Thyroid gland (tissue), 4 donors: ENCODE measurements at places on chromosomes 3 and 15. TPM values are rescaled to one million over a fixed set of nuclear protein-coding genes. Genes with fewer than 3 reads are reported as not detected.
A peak's percentile ranks its signal among the peaks of the same experiment; 100 is the strongest.

The GNL3 gene
- total RNA-seq, result 39.2 TPM

The MOBP gene
- not detected for total RNA-seq

DNA sequence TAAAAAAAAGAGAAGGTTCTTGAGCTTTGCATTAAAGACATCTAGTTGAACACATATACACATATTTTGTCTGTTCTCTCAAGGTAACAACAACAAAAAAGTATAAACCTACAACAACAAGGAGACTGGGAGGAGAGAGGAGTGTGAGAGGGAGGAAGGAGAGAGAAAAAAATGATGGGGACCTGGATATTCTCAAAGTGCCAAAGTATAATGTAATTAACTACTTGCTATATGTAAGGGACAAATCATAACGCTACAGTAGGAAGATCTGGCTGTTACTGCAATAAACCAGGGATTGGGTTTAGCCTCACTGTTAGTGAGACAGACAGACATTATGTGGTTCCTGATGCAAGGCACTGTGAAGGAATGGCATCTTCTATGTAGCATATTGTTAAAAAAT, 14.2 kb upstream of the GABRR3 start:
- DNase-seq, result no peak

The TMEM207 gene
- not detected for total RNA-seq

- DNase-seq, result peak; percentile 38
Measured at GRCh38 chr15:22884344-22884743, 45.9 kb downstream of the NIPA2 start.

The WDR72 gene
- total RNA-seq, result 93.5 TPM

GRCh38 chr15:76994001-76994400, 925 bp upstream of the PSTPIP1 start:
- DNase-seq, result no peak

DNA sequence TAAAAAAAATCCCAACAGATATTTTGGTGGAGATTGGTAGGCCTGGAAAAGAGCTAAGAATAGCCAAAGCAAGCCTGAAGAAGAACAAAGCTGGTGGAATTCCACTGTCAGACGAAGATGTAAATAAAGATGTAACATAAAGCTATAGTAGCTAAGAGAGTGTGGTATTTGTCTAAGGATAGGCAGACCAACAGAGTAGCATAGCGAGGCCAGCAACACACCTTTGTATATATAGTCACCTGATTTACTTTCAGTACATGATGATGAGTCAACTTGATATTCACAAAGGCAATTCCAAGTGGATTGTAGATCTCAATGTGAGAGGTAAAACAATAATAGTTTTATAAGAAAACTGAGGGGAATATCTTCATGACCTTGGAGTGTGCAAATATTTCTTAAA, 53.6 kb upstream of the SYN2 start:
- DNase-seq, result no peak

DNA sequence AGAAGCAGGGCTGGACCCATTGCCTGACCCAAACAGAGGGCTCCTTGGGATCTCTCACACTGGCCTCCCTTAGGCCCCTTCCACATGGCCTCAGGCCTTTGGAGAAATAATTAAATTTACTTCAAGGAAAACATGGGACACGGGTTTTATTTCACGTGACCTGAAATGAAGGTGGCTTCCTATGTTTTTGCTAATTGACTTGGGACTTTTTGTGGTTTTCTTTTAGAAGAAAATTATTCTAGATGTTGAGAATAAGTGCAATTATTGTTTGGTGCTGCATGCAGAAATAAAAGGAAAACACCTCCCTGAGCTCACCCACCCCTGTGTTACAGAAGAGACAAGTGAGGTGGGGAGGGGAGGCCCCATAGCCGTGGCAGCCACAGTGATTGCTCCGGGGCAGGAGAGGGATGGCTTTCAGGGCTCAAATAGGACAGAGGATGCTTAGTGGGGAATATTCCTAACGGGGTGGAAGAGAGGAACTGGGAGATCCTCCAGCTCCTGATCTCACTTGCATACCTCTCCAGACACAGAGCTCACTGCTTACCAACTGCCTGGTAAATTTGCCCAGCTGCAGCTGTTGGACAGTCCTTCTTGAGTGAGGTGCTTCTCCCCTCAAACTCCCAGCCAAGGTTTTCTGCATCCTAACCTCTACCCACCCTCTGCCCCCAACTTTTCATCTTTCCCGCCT, 29.2 kb upstream of the RPL29 start:
- no peak for DNase-seq

GRCh38 chr3:132758740-132759139, 36.5 kb upstream of the NPHP3 start:
- DNase-seq, result no peak

The LIPC gene
- total RNA-seq, result 0.81 TPM

The SPATA12 gene
- total RNA-seq, result not detected

GRCh38 chr3:172082269-172082668, 42.9 kb downstream of the FNDC3B start:
- DNase-seq, result no peak

DNA sequence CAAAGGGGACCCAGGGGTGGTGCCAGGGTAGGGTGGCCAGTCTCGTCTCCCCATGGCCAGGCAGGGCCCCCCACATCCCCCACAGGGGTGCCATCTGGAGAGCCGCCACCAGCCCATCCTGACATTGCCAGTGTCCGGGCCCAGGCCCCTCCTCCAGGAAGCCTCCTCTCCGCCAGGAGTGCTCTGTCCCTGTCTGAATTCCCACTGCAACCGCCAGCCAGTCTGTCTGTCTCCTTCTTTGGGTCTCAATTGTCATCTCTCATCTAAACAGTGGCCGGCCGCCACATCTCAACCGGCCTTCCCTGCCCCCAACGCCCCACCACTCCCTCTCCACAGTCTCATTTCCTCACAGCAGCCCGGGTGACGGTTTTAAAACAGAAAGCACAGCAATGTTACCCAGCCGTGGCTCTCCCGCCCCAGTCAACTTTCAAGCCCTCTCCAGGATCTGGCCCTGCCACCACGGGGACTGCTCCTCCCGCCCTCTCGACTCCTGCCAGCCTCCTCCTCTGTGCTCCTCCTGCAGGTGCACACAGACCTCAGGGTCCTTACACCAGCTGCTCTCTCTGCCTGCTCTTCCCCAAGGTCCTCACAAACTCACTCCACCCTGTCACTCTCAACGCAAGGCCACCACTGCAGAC, 57.0 kb downstream of the IQSEC1 start:
- peak; percentile 83 for DNase-seq

GRCh38 chr15:62845241-62846126, 197.1 kb upstream of the TPM1 start:
- no peak for DNase-seq

GRCh38 chr15:62816342-62817069, 226.0 kb upstream of the TPM1 start:
- DNase-seq, result no peak

DNA sequence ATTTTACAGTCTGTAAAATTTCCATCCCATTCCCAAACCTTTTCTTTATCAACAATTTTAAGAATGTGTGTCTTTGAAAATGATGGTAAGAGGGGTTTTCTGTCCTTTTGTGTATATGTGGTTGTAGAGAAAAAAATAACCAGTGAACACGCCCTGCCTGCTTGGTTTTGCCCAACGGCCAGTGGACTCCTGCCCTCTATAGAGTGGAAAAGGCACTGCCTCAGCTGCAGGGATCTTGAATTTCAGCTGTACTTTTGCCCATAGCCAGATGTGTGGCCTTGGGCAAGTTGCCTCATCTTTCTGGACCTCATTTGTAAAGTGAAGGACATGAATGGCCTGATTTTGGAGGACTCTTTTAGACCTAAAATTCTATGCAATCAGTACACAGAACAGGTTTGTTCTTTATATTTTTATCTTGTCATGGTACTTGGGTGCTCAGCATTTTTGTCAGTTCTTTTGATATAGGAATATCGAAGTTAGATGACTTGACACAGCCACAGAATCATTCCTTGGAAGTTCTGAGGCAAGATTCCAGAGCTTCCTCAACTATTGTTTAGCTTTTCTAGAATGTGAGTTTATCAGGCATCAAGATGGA, 81.0 kb downstream of the CLDN11 start:
- no peak for DNase-seq

- DNase-seq, result peak; percentile 19
Measured at GRCh38 chr3:12817343-12817710, 20.8 kb downstream of the CAND2 start.

- peak; percentile 25 for DNase-seq
Measured at GRCh38 chr15:68781766-68782588, 38.7 kb downstream of the ANP32A start.

The KCNAB1 gene
- total RNA-seq, result 25.6 TPM

DNA sequence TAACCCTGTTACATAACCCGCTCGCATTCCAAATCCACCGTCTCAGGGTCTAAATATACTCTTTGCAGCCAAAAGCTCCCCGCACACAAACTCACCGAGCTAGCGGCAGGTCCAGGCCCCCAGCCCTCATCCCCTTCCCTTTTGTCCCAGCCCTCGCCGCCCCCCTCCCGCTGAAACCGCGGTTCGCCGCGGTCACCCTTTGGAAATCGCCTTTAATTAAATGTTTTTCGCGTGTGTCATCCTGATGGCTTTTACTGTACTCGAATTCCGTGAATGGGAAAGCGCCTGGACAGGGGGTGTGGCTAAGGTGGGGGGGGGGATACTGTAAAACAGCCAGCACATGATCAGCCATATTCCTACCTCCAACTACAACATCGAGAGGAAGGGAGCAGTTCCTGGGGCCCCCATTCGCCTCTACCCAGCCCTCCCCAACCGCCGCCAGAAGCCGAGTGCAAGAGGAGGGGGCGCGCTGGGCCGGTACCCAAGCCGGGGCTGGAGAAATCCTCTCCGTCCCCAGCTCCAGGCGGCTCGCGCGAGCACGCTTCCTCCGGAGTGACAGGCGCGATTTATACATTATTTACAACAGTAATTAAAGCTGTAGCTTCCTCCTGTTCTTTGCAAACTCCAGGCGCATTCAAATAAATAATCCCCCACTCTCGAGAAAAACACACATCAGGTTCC, 1.7 kb downstream of the RORA start:
- no peak for DNase-seq

The DNAH12 gene
- total RNA-seq, result 0.98 TPM

DNA sequence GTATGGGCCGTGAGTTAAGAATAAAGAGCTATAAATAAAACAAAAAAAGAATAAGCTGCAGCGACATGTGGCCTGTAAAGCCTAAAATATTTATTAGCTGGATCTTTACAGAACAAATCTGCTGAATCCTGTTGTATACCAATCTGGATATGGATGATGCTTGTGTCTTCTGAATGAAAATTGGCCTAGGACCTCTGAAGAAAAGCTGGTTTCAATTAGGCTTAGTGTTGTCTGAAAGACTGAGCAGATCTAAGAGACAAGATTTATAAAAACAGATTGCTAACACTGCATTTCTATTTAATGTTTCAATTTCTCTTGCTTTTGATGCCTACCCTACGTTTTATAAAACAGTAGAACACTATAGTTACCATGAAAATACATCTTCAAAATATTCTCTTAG, 57.9 kb downstream of the ST3GAL6 start:
- DNase-seq, result no peak

DNA sequence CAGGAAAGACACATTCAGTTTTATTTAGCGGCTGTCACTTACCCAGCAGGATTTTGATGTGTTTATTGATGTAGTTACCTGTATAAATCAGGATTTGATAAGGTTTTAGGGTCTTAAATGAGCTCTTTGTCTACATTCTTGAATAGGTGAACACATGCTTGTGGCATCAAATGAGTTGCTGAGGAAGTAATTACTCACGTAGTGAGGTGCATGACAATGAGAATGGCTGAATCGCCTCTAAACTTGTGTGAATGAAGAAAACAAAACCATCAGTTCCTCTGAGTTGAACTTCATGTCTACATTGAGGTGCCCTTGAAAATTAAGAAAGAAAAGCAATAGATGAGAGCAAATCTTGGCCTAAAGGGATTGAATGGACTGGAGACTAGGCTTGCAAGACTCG, 245.6 kb upstream of the SATB1 start:
- DNase-seq, result no peak

DNA sequence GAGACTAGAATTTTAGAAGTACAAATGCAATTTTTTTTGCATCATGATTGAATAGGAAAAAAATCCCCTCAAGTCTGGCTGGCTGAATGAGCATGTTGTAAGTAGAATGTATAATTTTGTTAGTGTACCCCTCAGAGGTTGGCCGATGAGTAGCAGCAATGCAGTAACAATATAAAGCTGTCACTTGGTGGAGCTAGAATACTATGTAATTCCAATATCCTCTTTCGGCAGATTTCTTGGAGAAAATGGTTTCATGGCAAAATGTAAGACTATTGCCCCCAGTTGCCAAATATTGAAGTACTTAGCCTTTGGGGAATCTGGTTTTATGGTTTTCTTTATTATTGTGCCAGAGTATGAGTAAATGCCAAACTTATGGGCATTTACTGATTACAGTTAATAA, 39.8 kb upstream of the SGO1 start:
- DNase-seq, result no peak

DNA sequence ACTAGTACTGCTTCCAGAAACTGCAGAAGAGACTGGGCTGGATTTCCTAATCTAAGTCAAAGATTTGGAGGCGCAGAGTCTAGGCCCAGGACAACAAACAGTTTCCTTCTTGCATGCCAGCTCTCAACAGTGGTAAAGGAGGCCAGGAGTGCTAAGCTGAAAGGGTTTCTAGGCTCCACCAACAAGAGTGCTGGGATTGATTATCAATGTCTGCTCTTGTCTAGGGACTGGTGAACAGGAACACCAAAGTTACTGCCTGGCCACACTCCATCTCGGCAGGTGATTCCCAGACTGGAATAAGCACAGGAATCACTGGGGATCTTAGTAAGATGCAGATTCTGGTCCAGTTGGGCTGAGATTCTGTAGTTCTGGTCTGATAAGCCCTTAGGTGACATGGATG, 22.8 kb upstream of the FGD5 start:
- DNase-seq, result no peak

DNA sequence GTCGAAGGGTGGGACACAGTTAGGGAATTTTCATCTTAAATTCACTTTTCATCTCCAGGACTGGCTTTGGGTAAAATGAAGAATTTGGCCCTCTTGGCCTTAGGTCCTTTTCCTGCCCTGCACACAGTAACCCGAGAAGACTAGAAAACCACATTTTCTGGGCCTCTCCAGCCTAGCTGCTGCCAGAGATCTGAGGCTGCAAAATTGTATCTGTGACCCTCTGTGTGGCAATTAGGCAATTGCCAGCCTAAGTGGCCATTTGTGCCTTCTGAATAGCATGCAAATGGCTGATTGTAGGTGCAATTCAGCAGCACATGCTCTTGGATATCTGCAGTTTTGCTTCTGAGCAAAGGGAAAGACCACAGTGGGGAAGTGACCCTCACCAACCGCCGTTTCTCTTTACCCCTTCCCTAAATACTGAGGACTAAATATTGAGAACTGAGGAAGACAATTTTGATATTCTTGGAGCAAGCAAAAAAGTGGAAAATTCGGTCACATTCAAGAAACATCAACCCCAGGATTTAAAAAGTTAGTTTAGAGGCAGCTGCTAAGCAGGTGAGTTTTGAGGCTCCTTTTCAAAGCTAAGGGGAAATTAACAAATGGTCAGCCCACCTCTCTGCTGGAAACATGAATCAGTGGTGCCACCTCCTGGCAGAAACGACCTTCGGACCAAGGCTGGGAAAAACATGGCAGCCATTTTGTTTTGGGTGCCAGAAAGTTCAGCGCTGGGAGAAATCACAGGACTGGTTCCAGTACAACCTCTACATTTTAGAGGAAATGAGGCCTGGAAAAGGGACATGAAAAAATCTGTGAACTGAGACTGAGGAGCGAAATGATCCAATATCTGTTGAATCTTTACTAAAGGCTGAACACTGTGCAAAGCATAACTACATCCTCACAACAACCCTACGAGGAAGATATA, 56.6 kb upstream of the PRTG start:
- peak; percentile 78 for DNase-seq

The CCR3 gene
- not detected for total RNA-seq
